ENCODE measurements at places on chromosomes 2 and 18. TPM values are rescaled to one million over a fixed set of nuclear protein-coding genes. Genes with fewer than 3 reads are reported as not detected.

GRCh38 chr2:110752871-110753270 is 20.5 kb downstream of the ACOXL start:
- no peak for DNase-seq

DNA sequence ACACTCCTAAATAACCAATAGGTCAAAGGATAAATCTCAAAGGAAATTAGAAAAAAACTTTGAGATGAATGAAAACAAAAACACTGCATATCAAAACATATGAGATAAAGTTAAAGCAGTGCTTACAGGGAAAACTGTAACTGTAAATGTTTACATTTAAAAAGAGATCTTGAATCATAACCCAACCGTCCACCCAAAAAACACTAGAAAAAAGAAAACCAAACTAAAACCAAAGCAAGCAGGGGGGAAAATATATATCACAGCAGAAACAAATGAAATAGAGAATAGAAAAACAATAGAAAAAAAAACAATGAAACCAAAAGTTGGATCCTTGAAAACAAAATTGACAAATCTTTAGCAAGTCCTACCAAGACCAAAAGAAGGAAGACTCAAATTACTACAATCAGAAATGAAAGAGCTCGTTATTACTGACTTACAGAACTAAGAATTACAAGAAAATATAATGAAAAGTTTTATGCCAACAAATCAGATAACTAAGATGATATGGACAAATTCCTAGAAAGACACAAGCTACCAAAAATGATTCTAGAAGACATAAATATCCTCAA is 65.6 kb downstream of the TLK1 start:
- no peak for DNase-seq

DNA sequence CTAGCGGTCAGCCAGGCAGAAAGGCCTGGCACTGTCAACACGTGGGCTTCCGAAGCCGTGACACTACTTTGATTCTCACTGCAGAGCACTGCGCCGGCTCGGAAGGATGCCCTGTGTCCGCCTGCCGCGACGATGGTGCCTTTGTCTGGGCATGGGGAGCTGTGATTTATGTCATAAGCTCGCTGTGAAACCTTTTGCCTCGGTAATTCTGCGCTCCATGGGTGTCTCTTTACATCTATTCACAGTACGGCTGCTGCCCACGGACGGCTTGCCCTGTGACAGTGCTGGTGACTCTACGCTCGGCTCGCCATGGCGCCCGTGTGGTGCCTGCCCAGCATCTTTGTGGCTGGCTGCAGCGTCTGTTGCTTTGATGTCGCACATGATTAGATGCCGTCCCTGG is 43.1 kb upstream of the GBX2 start:
- DNase-seq = no peak

GRCh38 chr2:120898961-120899750 is 163.5 kb downstream of the GLI2 start:
- DNase-seq = no peak

DNA sequence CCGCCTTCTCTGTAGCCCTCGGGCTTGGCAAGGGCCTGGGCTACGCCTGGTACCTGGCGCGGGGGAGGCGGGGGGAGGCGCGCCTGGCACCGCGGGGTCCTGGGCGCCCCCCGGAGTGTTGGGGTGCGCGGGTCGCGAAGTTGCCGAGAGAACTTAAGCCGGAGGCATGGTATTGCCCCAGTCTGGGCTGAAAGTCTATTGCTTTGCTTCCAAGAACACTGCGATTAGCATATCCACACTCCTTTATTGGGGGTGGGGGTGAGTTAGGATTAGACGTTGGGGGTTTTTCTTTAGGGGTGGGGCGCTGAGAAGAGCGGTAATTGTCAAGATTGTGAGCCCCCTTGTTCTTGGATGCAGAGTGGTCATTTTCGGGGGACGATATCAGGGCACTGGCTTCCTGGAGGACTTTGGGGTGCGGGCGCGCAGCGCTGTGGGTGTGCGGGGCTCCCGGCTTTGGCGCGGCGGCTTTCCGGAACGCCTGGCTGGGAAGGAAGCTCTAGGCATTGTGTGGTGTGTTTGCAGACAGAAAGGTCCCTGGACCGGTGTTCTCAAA is 798 bp downstream of the TANC1 start:
- no peak for DNase-seq

Gene SNED1
- 4.2 TPM for total RNA-seq

Gene INHBB
- 0.52 TPM for total RNA-seq

Gene IL1RN
- total RNA-seq = 1.6 TPM

Gene DOK6
- total RNA-seq = 2.3 TPM
